ENCODE measurements at places on chromosomes 4 and X.

DNA sequence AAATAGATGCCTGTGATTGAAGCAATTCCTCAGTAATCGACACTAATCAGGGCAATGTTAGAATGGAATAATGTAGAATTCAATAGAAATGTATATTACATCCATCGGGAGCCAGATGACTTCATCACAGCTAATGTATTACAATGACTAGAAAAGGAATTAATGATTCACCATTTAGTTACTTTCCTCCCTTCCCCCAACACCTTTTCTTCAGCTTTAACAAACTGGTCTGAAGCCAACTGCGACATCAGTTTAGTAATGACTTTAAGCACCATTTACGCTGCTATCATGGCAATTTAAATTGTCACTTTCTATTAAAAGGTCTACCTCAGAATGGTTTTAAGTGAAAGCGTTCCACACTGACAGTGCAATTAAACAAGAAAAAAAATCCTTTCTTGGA, 45.1 kb downstream of the SUPT20HL2 start:
- DNase-seq = no peak

DNA sequence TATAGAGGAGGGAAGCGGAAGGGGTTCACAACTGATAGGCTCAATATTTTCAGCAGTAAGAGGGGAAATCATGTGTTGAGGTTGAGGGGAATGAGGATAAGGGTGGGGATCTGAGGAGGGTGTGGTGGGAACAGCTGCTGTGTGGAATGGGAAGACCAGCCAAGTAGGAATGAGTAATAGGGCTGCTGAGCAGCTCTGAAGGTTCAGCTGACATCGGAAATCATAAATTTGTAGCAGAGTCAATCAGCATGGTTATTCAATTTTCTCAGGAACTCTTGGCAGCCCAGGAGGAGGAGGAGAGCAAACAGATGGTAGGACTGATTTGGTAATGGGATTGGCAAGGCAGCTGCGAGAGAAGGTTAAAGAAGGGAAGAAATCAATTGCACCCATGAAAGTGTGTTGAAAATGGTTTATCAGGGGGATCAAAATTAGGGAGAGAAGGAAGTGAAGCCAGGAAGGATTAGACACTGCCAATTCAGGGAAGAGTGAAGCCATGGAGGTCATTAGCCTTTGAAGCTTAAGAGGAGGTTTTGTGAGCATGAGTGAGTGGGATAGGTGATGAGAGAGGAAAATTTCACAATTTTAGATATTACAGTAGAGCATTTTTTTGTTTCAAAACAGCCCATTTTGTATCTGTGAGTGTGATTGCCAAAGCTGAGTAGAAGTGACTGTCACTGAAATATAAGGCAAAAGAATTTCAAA, 82.6 kb downstream of the PCDH7 start:
- no peak for DNase-seq

- no peak for DNase-seq
Observed at GRCh38 chr4:182320580-182320979, 77.4 kb downstream of the TENM3 start.

DNA sequence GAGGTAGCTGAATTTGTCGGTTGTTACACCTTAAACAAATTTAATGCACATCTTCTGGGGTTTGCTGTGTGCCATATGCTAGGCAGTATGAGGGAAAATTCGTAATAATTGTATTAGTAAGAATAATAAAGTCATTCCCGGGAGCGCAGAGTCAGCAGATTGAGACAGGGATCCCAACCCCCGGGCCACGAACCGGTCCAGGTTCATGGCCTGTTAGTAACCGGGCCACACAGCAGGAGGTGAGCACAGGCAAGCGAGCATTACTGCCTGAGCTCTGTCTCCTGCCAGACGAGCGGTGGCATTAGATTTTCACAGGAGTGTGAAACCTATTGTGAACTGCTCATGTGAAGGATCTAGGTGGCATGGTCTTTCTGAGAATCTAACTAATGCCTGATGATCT, 114.9 kb downstream of the PCDH7 start:
- DNase-seq = no peak

Data from T-cell (primary cell).